ENCODE measurements at places on chromosomes 5 and 9.

DNA sequence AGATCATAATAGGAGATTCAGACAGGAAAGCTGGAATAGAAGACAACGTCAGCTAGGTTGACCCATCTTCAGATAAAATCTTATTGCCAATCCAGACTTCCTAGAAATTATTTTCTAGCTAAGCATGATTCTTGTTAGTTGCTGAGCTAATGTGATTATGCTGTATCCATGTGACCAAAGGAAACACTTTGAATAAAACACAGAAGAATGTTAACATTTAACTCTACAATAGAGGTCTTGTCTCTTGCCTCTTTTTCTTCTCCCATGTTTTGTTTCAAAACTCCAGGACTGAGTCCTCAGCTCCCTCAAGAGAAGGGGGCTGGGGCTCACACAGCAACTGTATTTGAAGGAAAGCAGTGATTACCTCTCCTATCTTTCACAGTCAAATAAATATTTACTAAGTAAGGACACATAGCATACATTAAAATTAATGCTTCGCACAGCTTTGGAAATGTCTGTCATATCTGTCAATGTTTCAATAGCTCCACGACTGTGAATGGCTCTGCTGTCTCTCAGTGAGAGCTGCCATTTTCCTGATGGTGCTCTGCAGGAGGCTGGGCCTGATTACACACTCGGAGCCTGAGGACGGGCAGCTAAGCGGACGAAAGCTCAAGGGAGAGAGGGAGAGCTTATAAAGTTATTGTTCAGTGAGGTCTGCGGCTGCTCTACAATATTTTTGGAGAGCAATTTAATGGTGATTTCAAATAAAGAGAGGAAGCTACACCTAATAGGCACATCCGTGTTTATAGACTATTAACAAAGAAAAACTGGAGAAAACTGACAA, 64.8 kb upstream of the ZNF462 start:
- no peak for DNase-seq

- DNase-seq = no peak
Measured at GRCh38 chr5:4258170-4258569, 662.5 kb downstream of the IRX1 start.

- DNase-seq = no peak
Measured at GRCh38 chr9:82188817-82189216, 200.2 kb downstream of the SPATA31D1 start.

DNA sequence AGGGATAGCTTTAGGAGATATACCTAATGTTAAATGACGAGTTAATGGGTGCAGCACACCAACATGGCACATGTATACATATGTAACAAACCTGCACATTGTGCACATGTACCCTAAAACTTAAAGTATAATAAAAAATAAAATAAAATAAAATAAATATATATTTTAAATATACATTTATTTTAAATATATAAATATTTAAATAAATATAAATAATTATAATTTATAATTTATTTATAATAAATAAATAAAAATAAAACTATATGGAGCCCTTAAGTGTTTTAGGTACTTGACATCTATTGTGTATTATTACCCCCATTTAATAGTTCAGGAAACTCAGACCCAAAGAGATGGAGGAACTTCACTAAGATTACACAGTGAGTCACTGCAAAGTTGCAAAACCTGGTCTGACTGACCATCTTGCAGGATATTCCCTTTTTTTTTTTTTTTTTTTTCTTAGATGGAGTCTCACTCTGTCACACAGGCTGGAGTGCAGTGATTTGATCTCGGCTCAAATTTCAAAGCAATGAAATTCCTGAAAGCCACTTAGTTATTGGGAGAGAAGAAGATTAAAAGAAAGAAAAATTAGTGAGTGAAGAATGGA, 5.8 kb upstream of the C5orf52 start:
- DNase-seq = no peak

DNA sequence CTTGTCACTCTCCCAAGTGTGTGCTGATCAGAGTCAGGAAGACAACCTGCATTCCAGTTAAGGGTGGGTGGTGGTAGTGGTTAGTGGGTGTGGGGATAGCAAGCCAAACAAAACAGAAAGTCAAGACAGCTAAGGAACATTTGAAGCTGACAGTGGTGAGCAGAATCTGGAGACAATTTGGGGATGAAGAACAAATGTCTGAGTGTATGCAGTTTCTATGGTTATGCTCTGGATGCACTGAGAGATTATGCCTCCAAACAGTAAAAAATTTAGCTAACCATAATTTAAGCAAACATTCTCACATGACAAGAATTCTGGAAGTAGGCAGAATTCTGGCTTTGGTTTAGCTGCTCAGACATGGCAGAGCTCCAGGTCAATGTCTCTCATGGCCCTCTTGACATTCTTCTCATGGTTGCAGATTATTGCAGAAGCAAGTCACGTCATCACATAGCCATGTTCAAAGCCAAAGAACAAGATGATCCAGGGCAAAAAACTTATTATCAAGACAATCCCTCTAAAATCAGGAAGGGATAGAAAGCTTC, 148.7 kb downstream of the LURAP1L start:
- DNase-seq = no peak

- no peak for DNase-seq
Measured at GRCh38 chr5:14112998-14113652, 30.0 kb upstream of the TRIO start.

DNA sequence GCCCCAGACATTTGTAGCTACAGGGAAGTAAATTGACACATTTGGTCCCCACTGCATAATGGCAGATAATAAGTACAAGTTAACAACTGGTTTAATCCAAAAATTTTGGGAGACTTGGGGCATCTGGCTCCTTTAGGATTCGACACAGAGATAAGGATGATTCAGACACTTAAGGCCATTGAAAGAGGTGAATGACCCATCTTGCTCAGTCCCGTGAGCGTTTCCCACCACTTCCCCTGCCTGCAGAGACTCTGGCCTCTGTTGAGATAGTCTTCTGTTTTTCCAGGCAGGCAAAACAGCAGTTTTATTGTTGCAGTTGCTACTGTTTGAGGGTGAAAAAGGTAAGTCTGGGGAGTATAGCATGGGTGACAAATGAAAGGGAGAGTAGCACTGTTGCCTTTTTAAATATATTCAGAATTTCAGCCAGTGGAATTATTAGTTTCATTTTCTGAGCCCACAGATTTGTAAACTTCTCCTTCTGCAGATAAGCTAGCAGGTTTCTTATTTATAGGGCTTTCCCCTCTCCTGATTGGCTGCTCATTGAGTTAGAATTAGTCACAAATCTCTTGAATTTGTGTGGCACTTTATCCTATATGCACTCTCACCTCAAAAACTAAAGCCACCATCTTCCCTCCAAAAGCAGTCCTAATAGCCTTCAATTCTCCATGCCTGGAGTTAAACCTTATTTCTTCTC, 19.3 kb downstream of the ACO1 start:
- DNase-seq = no peak

DNA sequence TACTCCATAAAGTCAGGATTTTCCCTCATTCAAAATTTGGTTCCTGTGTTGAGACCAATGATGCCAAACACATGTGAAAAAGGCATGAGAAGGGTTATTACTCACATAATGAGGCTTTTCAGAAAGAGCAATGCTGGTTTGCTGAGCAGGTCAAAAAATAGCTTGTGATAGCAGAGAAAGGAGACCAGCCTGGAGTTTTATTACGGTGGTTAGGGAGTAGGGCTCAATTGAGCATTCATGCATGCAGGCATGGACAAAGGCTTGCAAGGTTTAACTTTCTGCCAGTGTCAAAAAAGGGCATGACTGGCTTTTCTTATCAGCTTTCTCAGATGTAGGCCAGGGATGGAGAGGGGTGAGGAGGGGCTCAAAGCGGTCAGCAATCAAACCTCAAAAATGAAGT, 628.3 kb downstream of the DNAH5 start:
- no peak for DNase-seq

GRCh38 chr9:34707130-34707529, 2.8 kb downstream of the CCL21 start:
- no peak for DNase-seq

GRCh38 chr9:97794666-97795065, 58.4 kb upstream of the FOXE1 start:
- DNase-seq = no peak

DNA sequence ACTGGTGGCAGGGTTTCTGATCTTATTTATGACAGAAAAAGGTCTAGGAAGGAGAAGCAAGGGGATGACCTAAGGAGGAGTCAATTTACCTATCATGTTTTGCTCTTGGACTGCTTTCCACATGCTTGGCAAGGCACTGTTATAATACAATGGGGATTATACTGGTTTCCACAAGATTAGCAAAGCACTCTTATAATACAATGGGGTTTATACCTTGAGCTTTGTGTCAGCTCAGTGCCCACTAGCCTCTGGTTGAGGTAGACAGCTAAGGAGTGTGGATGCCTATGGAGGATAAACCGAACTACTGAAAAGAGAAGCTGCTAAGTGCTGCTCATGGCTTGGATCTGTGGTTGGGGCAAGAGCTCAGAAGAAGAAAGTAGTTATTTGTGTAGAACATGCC, 68.7 kb downstream of the MRPS27 start:
- DNase-seq = no peak

DNA sequence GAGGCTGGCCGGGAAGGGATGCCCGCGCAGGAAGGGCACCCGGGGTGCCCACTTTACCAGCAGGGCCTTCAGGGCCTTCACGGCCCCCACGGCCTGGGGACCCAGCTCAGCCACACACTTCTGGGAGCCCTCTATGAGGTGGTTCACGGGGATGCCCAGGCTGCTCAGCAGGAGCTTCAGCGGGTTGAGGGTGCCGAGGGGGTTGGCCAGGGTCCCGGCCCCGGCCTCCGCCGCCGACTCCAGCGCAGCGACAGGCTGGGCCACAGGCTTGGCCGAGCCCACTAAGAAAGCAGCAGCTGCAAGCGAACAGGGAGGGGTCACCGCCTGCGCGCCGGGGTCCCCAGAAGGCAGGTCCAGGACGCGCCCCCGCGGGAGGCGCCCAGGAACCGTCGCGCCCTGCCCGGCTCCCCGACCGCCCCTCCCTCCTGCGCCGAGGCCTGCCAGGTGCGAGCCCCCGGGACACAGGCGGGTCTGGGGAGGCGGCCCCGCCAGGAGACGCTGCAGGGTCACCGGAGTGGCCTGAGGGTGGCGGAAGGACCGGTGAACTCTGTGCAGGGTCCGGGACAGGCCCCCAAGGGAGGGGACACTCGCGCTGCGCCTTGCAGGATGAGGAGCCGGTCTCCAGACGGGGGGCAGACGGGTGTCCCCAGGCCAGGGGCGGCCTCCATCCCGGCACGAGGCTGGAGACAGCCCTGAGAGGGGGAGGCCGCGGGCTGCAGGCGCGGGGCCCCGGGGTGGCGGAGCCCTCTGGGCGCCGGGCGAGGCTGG, 572 bp downstream of the SCGB3A1 start:
- no peak for DNase-seq

GRCh38 chr5:102795526-102795925, 40.4 kb downstream of the PAM start:
- no peak for DNase-seq

- no peak for DNase-seq
Measured at GRCh38 chr9:14710804-14711203, 11.7 kb downstream of the CER1 start.

DNA sequence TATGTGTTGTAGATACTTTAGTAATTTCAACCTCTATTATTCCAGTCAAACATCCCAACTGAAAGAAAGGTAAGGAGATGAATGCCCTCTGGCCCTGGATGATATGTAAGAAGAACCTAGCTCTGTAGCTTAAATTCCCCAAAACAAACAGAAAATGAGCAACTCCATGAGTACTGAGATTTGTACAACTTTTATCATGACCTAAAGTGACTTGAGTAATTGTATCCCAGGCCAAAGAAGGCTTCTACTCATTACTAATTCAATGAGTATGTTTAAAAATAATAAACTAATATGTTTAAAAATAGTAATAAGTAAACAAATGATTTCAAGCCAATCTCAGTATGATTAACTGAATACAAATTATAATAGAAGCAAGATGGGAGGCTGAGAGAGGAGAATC, 414.0 kb upstream of the ACTBL2 start:
- no peak for DNase-seq

- no peak for DNase-seq
Measured at GRCh38 chr9:133031496-133031911, 707 bp downstream of the GTF3C5 start.
